ENCODE measurements at places on chromosomes 5 and 9.

GRCh38 chr9:94920420-94921091, 194.1 kb downstream of the AOPEP start:
- DNase-seq = peak; percentile 58
- peak overlapping the region; percentile 82 for H3K27ac ChIP-seq
- H3K4me3 ChIP-seq = peak overlapping the region; percentile 17
- no peaks in the 10 kb centered on the region for H3K36me3 ChIP-seq
- no peaks in the 10 kb centered on the region for H3K27me3 ChIP-seq
- H3K4me1 ChIP-seq = peaks cover 51% of the 10 kb centered on the region

- H3K4me3 ChIP-seq = no peak overlapping the region
- H3K36me3 ChIP-seq = no peaks in the 10 kb centered on the region
- H3K4me1 ChIP-seq = no peaks in the 10 kb centered on the region
- DNase-seq = no peak
Measured at GRCh38 chr9:81980568-81980967, 8.0 kb upstream of the SPATA31D1 start.

GRCh38 chr5:158591301-158591863, 508.3 kb downstream of the EBF1 start:
- peaks cover 21% of the 10 kb centered on the region for H3K4me1 ChIP-seq
- DNase-seq = no peak
- no peak overlapping the region for H3K4me3 ChIP-seq
- H3K27ac ChIP-seq = no peak overlapping the region

DNA sequence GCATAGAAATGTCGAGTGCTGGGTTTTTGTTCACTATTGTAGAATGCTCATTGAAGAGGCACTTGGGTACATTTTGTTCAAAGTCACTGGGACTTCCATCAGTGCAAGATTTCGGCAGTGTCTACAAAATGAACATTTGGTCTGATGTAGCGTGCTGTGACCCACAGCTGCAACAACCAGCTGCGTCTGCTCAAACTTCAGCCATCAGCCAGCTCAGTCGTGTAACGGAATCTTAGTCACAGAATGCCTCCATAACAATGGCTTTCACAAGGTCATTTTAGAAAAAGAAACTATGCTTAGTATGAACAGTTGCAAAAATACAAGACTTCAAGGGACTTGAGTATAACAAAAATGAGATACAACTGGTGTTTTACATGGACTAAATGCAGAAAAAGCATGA, 828.1 kb upstream of the GRAMD2B start:
- peaks cover 12% of the 10 kb centered on the region for H3K4me1 ChIP-seq
- no peaks in the 10 kb centered on the region for H3K36me3 ChIP-seq
- no peak overlapping the region for H3K4me3 ChIP-seq
- peak overlapping the region; percentile 45 for H3K27ac ChIP-seq
- no peaks in the 10 kb centered on the region for H3K27me3 ChIP-seq

DNA sequence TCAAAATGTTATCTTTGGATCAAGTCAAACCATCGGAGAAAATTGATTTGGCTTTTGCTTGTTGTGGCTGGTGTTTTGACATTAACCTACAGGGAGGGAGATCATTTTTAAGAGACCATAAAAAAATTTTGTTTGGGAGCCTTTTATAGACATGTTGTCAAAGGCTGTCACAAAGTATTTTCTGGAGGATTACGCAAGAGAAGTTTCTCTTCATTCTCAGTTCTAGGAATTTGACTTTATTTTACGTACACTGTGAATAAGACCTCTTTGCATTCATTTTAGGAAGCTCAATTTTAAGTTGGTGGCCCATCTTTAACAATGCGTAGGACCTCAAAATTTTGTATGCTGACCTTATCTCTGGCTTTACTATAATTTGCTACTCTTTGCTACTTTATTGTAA, 50.2 kb upstream of the SLC44A1 start:
- no peak for DNase-seq
- peaks cover 5% of the 10 kb centered on the region for H3K27me3 ChIP-seq
- no peaks in the 10 kb centered on the region for H3K4me1 ChIP-seq
- H3K4me3 ChIP-seq = no peak overlapping the region

- peak overlapping the region; percentile 96 for H3K27ac ChIP-seq
- no peak overlapping the region for H3K4me3 ChIP-seq
- H3K36me3 ChIP-seq = peaks cover 33% of the 10 kb centered on the region
- no peak for DNase-seq
- no peaks in the 10 kb centered on the region for H3K27me3 ChIP-seq
- H3K4me1 ChIP-seq = peaks cover 67% of the 10 kb centered on the region
Measured at GRCh38 chr9:133059623-133060022, 2.2 kb upstream of the CEL start.

DNA sequence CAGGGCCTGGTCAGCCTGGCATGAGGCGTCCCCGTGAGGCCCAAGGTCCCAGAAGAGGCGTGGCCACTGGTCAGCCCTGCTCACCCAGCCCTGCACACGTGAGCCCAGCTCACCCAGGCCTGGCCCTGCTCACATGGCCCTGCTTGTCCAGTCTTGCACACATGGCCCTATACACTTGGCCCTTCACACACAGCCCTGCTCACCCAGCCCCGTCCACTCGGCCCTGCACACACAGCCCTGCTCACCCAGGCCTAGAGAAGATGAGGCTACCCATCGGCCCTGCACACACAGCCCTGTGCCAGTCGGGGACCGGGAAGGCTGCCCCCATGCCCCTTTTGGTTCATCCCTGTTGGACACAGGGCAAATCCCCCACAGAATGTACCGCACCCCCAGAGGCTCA, 28.4 kb downstream of the ZDHHC11B start:
- peak; percentile 44 for DNase-seq
- H3K4me3 ChIP-seq = no peak overlapping the region
- no peaks in the 10 kb centered on the region for H3K27me3 ChIP-seq
- H3K27ac ChIP-seq = peak overlapping the region; percentile 96

DNA sequence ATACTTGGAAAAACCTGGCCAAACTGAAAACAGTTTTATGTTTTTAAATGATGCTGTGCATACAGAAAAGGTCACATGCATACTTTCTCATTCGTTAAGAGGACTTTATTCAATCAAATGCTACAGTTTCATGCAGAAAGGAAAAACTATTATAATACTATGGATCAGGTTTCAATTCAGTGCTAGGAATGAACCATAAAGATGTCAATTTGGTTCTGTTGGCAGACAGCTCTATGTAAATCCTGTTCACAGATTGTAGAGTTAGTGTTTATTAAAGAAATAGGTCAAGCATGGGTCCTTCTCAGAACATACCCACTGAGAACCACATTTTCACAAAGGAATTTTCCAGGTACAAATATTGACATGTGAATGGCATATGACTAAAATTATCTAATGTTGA, 57.1 kb downstream of the RETREG1 start:
- H3K4me1 ChIP-seq = peaks cover 8% of the 10 kb centered on the region
- no peak overlapping the region for H3K27ac ChIP-seq
- DNase-seq = no peak
- H3K4me3 ChIP-seq = no peak overlapping the region

- H3K27me3 ChIP-seq = peaks cover 63% of the 10 kb centered on the region
- H3K4me1 ChIP-seq = peaks cover 7% of the 10 kb centered on the region
- no peak for DNase-seq
- H3K27ac ChIP-seq = no peak overlapping the region
Measured at GRCh38 chr9:36949466-36949865, 84.6 kb downstream of the PAX5 start.

GRCh38 chr9:121232251-121232650, 30.6 kb upstream of the RAB14 start:
- H3K27ac ChIP-seq = no peak overlapping the region
- H3K4me1 ChIP-seq = no peaks in the 10 kb centered on the region
- no peaks in the 10 kb centered on the region for H3K36me3 ChIP-seq
- no peak for DNase-seq
- no peak overlapping the region for H3K4me3 ChIP-seq

GRCh38 chr5:96385538-96385937, 47.5 kb downstream of the PCSK1 start:
- H3K4me3 ChIP-seq = no peak overlapping the region
- H3K27ac ChIP-seq = peak overlapping the region; percentile 78
- no peak for DNase-seq
- peaks cover 33% of the 10 kb centered on the region for H3K4me1 ChIP-seq
- H3K36me3 ChIP-seq = no peaks in the 10 kb centered on the region

DNA sequence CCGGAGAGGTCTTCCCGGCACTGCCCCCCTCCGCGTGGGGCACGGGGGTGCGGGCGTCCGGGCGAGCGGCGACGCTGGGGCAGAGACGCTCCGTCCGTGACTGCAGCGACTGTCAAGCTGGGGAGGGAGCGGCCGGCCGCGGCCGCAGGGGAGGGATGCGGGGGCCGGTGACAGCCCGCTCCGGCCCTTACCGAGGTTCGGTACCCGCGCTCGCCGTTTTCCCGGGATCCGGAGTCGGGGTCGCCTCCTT, 400 bp downstream of the KDM4C start:
- peak overlapping the region; percentile 98 for H3K27ac ChIP-seq
- no peak for DNase-seq
- peak overlapping the region; percentile 91 for H3K4me3 ChIP-seq
- H3K36me3 ChIP-seq = no peaks in the 10 kb centered on the region
- H3K4me1 ChIP-seq = peaks cover 44% of the 10 kb centered on the region

- H3K4me1 ChIP-seq = peaks cover 88% of the 10 kb centered on the region
- DNase-seq = no peak
- H3K36me3 ChIP-seq = peaks cover 22% of the 10 kb centered on the region
- H3K4me3 ChIP-seq = peak overlapping the region; percentile 88
Measured at GRCh38 chr9:34994260-34994899, 4.8 kb downstream of the DNAJB5 start.

- peaks cover 57% of the 10 kb centered on the region for H3K4me1 ChIP-seq
- H3K4me3 ChIP-seq = peak overlapping the region; percentile 84
- no peaks in the 10 kb centered on the region for H3K36me3 ChIP-seq
- no peak for DNase-seq
Measured at GRCh38 chr9:32550150-32550561, 2.0 kb upstream of the SMIM27 start.

DNA sequence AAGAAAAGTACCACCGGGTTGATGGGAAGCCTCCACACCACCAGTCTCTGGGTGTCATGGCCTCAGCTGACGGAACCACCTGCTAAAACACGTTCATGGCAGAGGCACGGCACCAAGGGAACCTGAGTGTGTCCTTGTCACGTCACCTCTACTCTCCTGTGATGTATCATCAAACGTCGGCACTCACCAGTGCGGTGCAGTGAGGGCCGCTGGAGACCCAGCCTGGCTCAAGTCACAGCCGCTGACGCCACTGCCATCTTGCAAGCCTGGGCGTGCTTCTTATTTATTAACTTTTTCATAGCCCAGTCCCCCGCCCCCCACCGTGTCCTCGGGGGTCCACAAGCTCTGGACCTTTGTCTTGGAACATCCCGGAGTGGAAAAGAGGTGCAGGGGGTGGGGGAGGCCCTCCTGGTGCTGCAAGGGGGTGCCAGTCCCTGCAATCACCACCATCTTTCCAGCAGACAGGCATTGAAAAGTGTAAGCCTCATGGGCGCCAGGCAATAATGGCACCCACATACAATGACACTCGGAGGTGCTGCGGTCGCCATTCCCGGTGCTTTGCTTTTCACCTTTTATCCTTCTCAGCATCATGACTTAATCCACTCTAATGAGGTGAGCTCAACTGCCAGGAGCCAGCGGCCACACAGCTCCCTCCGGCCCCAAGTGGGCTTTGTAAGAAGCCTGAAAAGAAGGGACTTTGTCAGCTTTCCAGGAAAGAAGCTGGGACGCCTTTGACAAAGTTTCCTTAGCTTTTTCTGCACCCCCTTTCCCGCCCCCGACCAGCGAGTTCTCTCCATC, 202.3 kb upstream of the IRX1 start:
- no peaks in the 10 kb centered on the region for H3K27me3 ChIP-seq
- no peak for DNase-seq
- H3K36me3 ChIP-seq = no peaks in the 10 kb centered on the region

DNA sequence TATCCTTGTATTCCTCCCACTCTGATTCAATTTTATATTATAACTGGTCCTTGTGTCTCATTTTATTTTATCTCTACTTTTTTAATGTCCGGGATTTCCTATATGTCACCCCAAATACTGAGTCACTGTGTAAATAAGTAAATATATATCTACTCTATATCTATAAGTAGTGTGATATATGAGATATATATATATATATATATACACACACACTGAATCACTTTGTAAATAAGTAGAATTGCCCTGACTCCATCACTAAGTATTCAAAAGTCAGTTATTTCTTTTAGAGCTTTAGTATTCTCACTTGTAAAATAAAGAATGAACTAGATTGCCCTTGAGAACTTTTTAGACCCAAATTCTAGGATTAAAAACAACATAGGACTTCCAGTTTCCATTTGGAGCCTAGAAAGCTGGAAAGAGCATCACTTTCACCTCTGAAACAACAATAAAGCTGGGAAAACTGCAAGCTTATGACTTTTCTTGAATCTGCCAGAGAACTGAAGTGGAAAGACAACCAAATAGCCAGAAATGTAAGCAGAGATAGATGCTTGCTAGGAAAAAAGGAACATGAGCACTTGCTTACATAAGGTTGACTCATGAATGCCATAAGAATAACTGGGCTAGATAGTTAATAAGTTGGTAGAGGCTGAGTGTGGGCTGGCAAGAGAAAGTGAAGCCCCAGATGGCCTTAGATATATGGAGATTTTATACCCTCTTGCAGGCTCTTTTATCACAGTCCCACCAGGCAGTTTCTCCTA, 171.1 kb upstream of the TLX3 start:
- H3K27ac ChIP-seq = no peak overlapping the region
- no peaks in the 10 kb centered on the region for H3K36me3 ChIP-seq
- no peaks in the 10 kb centered on the region for H3K4me1 ChIP-seq
- no peak overlapping the region for H3K4me3 ChIP-seq
- H3K27me3 ChIP-seq = no peaks in the 10 kb centered on the region

DNA sequence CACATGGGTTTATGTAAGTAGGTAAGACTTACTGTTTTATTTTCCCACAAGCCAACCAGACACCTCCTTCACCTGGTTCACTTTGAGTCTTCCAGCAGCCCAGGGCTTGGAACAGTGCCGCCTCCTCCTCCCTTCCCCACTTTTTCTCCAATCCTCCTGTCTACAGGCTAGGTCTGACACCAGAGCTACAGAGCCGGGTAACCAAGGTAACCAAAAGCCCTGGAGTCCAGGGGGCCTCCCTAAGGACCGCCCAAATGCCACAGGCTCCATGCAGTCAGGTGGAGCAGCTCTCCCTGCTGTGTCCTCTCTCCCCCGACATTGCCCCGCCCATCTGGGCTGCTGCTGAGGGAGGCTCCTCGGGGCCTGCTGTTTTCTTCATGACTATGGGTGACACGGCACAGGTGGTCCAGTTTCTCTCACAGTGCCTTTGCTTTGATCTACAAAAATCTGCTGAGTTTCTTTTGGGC, 138.0 kb upstream of the EFNA5 start:
- no peak overlapping the region for H3K27ac ChIP-seq
- H3K4me3 ChIP-seq = no peak overlapping the region
- DNase-seq = no peak
- H3K27me3 ChIP-seq = no peaks in the 10 kb centered on the region

- no peak for DNase-seq
- H3K36me3 ChIP-seq = no peaks in the 10 kb centered on the region
- no peak overlapping the region for H3K4me3 ChIP-seq
- H3K4me1 ChIP-seq = no peaks in the 10 kb centered on the region
- H3K27ac ChIP-seq = no peak overlapping the region
Measured at GRCh38 chr5:15966066-15966640, 213.4 kb downstream of the MARCHF11 start.

DNA sequence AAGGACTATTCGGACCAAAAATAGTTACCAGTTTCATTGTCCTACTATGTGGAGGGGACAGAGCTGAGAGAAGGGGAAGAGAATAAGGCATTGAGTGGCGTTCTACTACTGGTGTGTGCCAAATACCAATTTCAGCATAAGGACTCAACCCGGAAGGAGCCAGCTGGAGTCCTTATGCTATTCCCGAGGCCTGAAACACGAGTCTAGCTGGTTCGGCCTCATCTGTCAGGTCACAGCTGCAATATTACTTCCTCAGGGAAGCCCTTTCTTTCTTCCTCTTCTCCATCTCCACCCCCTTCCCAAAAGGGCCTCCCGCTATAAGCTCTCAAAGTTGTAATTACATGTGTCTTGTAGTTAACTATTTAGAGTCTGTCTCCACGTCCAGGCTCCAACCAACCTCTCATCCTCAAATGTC, 20.5 kb upstream of the FER start:
- peak overlapping the region; percentile 94 for H3K27ac ChIP-seq
- H3K27me3 ChIP-seq = no peaks in the 10 kb centered on the region
- H3K4me1 ChIP-seq = peaks cover 22% of the 10 kb centered on the region
- H3K4me3 ChIP-seq = peak overlapping the region; percentile 86
